Suppressor macrophage treated with lipopolysaccharide for 1 hour (primary cell): ENCODE measurements at places on chromosomes 7 and 10.

DNA sequence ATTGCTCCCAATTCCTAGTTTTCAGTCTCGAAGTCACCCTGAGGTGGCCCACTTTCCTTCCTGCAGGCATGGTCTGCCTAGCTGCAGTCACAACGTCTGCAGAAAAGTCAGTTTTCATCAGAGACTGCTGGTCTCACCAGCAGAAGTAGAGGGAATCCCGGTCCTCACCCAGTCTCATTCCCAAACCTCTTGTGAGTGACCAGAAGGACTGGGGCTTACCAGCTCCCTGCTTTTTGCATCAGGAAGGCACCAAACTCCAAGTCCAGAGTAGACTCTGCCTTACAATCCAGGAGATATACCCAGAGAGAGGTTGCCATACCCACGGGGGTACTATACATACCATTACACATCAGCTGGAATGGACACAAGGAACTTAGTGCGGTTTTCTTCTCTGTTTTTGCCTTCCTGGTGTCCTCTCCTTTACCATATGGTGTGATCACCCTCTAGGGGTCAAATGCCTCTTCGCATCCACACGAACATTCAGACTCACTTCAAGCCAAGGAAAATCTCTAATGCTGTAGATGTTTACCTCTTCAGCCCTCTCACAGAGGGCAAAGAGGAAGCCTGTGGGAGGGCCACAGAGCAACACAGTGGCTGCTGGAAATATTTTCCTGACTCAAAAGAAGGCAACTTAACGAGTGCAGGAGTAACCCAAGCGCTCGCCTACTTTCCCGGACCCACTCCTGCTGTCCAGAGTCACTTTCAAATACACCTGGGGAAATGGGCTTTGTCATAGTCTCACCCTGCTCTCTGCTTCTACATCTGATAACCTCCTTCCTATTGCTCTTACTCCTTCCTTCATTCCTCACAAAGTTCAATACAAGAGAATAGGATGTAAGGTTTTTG lies 220.9 kb downstream of the C7orf25 start:
- DNase-seq: peak; percentile 1

- DNase-seq: peak; percentile 17
Observed at GRCh38 chr7:76512941-76513816, 2.8 kb downstream of the UPK3B start.

GRCh38 chr10:117536072-117536865 lies 6.3 kb upstream of the EMX2 start:
- DNase-seq: peak; percentile 63

DNA sequence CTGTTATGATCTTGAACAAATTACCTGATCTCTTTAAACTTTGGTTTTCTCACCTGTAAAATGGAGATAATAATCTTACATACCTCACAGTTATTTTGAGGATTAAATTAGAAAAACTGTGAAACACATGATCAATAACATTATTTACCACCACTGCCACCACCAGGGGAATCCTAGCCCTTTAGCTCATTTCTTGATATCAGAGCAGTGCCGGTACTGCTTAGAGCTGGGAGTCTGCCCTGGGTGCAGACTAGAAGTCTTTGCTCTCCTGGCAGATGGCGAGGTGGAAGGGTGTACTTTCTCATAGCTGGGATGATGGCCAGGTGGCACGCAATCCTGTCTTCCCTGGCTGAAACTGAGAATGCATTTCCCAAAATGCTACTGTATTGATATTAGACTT lies 12.7 kb upstream of the EFCAB10 start:
- DNase-seq: no peak

DNA sequence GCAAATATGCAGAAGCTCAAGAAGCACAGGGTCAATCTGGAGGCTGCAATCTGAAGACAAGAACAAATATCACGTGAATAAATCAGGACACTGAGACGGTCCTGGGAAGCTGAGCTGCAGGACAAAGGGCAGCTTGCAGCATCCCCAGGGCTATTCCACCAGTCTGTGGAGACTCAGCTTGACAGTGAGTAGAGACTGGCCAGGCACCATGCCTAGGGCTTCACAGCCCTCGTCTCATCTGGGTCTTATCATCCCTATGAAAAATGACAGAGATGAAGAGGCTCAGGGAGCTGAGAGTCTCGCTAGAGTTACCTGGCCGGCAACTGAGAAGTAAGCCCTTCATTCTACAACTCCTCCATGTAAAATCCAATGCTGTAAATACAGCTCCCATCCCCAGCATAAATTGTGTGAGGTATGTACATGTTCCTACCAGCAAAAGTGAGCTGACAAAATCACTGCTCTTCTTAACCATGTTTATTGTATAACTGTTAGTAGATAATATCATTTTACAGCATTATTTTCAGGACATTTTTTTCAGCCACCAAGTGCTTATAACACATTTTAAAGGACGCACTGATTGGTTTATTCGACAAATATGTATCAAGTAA lies 186.6 kb upstream of the IGFBP3 start:
- no peak for DNase-seq

- DNase-seq: no peak
Observed at GRCh38 chr7:130944997-130945396, 211.0 kb upstream of the KLF14 start.

GRCh38 chr10:31669357-31669756 lies 259.3 kb downstream of the ARHGAP12 start:
- no peak for DNase-seq

DNA sequence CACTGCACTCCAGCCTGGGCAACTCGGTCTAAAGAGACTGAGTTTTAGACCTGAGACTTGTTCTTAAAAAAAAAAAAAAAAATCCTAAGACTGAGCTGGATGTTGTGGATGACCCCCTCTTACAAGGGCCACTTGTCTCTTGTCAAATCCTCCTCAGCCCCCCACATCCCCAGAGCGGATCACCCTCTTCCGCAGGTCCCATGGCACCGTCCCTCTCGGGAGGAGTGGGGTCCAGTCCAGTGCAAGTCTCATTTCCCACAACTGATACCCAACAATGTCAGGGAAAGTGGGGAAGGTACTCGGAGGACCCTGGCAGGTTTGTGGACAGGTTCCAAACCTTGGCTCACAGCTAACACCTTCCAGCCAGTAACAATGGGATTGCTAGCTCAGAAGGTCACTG lies 100.3 kb downstream of the ELFN1 start:
- no peak for DNase-seq
